Bone marrow (tissue), 2 donors: ENCODE measurements at places on chromosomes 16 and 17.

- DNase-seq, result no peak
These were observed 37.2 kb downstream of the SIAH1 start for GRCh38 chr16:48347980-48348379.

DNA sequence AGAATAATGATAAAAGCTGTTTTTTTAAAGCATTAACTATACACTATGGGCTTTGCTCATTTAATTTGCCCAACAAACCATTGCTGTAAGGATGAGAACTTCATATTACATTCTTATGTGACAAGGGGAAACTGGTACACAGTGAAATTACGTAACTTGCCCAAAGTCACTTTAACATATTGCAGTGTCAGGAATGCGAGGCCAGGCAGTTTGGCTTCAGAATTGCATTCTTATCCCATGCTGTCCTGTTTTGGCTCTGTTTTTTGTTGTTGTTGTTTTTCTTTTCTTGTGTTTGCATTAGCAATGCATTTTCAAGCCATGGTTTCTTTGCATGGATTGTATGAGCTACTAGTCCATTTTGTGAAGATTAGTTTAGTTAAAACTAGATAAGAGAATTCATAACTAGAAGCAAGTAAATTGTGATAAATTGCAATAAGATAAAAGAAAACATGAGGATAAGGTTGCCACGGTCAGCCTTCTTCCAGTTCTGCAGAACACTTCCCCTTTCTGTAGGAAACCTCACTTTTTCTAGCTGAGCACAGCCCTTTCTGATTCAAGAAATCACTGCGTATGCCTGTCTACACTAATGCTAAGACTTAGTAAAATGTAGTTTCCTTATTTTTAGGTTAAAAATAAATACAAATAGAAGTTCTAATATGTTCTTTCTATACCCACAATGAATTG lies 221.3 kb upstream of the KCNJ16 start:
- DNase-seq, result no peak

DNA sequence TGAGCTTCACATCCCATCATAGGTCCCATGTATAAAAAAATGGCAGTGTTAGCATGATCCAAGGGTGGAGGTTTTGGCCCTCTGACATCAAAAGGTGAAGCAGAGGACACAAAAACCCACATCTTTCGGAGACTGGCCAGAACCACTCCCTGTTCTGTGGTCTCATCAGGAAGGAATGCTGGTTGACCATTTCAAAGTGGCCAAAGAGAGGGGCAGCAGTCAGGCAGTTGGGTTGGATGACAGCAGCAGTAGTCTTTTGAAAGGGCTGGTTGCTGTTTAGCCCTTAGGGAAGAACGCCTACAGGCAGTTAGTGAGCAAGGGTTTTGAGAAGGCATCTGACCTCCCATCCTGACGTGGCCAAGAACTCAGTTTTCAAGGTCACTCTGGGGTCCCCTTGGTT lies 40.5 kb downstream of the LCMT1 start:
- DNase-seq, result no peak

GRCh38 chr17:57255182-57255775 lies 1.0 kb upstream of the MSI2 start:
- peak; percentile 23 for DNase-seq

DNA sequence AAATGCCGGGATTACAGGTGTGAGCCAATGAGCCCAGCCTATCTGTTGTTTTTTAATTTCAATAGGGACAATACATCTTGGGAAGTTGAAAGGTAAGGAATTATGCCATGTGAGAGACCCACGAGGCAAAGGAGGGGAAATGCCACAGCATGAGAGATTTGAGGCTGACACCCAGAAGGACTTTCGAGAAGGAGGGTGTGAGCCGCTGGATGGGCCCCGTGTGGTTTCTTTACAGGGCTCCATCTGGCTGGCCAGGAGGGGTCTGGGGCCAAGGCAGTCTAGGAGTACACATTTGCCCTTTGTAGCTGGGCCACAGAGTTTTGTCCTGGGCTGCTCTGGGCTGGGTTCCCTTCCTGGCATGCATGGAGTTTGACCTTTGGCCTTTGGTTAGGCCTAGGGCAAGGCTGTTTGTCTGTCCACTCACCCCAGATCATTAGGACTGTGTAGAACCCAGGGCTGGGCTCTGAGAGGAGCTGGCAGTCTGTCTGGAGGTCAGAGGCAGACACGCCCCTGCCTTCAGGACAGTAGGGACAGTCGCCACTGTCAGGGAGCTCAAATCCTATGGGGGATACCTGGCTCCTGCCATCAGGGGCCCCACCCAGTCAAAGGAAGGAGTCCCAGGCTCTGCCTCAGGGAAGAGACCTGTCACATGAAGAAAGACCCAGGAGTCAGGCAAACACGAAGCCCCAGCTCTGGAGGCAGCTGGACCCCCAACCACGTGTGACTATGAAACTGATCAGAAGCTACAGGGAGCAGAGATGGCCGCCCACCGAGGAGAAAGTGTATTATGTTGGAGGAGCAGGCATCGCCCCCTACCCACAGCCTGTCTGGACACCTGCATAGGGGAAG lies 24.2 kb upstream of the NXPH3 start:
- no peak for DNase-seq

DNA sequence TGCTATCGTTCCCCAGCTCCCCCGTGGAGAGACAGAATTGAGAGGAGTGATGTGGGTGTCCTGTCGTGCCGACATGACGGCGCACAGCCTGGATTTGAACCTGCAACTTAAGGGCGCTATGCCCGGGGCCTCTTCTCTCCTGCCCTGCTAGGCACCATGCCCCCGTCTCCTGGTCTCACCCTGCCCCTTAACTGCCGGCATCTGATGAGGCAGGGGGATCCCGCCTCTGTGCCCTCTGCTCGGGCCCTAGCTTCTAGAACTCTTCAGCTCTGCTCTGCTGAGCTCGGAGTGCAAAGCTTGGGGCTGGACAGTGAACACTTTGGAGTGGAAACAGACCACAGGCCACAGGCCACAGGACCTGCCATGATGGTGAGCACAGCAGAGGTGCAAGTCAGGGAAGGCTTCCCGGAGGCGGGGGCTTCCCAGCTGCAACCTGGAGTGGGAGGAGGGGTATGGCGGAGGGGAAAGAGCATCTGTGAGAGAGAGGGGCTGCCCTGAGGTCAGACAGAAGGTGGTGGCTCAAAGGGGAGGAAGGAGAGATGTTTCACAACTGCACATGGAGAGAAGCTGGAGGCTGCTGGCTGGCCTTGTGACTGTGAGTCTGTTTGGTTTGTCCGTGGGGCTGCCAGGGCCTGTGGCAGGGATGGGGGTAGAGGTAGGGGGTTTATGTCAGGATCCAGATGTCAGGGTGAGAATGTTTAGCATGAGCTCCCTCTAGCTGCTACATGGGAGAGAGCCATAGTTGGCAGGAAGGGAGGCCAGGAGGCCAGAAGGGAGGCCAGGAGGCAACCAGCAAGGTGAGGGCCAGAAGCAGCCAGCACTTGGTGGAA lies 107.8 kb downstream of the CRLF3 start:
- peak; percentile 29 for DNase-seq

DNA sequence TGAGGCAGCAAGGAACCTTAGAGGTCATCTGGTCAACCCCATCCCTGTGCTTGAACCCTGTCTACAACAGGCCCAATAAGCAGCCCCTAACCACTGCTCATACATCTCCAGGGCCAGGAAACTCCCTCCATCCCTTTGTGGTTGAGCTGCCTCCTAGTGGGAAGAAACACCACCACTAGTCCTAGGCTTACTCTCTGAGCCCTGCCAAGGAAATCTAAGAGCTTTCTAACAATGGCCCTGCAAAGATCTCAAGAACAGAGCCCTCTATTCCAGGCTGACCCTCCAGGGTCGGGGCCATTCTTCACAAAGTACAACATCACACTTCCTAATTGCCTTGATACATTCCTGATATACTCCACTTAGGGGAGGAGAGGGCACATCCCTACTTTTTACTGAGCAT lies 5.8 kb downstream of the ACLY start:
- DNase-seq, result no peak

DNA sequence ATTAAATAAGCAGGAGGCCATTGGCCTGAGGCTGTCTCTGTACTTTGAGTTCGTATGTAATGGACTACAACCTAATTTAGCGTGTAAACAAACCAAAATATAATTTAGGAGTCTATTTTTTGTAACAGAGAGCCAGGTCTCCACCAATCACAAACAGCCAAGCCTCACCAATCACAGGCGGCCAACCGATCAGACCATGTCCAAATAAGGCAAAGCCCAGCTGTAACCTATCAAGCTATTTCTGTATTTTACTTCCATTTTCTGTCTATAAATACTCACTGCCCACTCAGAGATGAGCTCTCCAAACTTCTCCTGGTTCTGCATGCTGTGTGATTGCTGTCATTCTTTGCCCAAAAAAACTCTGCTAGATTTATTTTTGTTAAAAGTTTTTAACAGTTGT lies 322.7 kb downstream of the NPIPA8 start:
- no peak for DNase-seq

DNA sequence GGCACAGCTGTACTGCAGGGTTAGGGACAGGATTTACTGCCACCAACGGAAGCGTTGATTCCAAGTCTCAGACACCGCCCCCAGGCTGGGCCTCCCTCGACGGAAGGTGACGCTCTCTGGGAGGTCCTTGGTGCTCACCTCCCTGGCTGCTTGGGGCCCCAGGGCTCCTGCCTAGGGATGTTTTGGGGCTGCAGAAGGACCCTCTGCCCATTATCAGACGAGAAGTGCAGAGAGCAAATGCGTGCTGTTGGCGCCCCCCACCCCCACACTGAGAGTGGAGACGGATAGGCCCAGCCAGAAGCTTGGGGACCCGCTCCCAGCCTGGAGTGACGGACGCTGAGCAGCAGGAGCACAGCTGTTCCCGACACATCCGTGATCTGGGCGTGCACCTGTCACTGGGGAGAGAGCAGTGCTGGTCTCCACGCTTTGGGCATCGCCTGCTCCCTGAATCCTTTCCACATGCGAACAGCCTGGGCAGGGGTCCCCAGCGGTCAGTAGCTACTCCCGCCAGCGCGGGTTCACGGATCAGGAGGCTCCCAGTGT lies 5.1 kb upstream of the SOX8 start:
- no peak for DNase-seq

DNA sequence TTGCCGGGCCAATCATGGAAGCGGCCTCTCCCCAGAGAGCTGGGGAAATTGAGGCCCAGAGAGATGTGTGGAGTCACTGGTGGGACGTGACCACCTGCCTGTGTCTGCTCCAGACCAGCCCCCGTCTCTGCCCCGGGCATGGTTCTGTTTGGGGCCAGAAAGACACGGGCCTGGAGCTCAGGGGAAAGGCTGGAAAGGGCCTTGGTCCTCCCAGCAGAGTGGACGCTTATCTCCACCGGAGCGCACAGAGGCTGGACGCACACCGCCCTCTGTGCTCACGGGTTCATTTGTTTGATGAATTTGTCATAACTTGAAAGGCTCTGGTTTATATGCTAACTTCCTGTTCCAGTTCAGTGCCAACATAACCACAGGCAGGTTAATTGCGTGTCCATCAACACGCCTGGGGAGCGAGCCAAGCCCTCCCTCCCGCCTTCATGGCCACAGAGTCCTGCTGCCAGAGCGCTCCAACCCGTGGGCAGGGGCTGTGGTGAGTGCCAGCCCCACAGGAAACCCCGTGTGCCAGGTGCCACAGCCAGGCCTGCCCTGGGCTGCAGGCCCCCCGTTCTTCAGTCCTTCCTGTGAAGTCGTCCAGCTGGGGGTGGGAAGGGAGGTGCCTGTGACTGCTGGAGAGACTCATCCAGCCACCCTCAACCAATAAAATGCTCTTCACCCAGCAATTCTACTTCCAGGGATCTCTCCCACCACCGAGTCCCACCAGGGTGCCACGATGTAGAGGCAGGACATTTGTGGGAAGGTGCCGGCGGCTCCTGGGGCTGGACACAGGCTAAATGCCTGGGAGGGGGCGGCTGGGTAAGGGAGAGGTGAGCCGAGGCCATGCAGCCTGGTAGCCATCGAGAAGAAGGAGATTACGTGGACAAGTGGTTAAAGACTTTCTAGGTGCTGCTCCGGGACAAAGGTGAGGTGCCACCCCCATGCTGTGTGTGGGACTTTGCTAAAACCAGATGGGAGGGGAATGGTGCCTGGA lies 29.4 kb upstream of the BAHCC1 start:
- no peak for DNase-seq

DNA sequence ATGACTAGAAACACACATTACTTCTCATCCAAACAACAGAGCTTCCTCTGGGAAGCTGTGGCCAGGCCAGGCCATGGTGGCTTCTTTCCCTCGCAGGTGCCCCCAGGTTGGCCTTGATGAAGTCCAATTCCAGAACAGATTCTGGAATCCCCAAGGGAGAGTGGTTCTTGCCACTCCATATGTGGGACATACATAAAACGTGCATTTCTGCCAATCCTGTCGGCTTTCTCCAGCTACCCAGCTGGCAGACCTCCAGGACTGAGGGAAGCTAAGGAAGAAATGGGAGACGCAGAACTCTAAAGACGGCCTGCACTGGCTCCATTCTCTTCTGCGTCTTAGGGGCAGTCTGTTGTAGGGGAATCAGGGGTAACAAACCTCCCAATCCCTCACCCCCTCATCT lies 219.2 kb upstream of the CDH5 start:
- no peak for DNase-seq

GRCh38 chr16:86714166-86714565 lies 135.8 kb downstream of the FOXL1 start:
- no peak for DNase-seq

- no peak for DNase-seq
These were observed 280.8 kb upstream of the CDH5 start for GRCh38 chr16:66085651-66086050.

GRCh38 chr17:51374209-51374608 lies 113.9 kb downstream of the UTP18 start:
- DNase-seq, result no peak

DNA sequence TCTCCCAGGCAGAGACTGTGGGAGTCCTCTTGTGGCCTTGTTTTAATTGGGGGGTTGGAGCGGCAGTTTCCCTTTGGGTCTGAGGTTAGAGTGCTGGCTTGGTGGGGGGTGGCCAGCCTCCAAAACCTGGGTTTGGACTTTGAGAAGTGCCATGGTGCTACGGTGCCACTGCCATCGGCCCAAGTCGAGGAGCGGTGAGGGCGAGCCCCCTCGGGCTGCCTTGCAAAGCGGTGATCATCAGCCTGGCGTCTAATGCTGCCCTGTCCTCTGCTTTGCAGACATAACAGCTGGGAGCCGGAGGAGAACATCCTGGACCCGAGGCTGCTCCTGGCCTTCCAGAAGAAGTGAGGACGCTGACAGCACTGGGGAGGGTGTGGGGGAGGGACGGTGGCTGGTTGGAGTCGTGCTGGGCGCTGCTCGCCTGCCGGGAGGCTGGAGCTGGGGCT lies 1.2 kb downstream of the CBX2 start:
- DNase-seq, result no peak
